ENCODE measurements at places on chromosomes 5 and 9.

DNA sequence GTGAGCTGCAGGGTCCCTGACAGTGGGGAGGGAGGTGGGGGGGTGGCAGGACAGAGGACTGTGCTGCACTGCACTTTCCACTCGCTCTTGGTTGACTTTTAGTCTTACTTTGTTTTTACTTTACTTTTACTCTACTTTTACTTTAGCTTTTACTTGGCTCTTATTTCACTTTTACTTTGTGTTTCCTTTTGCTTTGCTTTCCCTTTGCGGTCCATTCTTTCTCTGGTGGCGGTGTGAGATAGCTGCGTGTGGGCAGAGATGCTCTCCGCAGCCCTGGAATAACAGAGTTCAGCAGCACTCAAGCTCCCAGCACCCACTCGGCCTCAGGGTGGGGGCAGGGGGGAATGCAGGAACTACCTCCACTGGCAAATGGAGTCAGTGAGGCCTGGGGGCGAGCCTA lies 4.7 kb downstream of the AK8 start:
- no peak for DNase-seq

- DNase-seq = no peak
Measured at GRCh38 chr5:109857405-109858031, 167.8 kb downstream of the MAN2A1 start.

DNA sequence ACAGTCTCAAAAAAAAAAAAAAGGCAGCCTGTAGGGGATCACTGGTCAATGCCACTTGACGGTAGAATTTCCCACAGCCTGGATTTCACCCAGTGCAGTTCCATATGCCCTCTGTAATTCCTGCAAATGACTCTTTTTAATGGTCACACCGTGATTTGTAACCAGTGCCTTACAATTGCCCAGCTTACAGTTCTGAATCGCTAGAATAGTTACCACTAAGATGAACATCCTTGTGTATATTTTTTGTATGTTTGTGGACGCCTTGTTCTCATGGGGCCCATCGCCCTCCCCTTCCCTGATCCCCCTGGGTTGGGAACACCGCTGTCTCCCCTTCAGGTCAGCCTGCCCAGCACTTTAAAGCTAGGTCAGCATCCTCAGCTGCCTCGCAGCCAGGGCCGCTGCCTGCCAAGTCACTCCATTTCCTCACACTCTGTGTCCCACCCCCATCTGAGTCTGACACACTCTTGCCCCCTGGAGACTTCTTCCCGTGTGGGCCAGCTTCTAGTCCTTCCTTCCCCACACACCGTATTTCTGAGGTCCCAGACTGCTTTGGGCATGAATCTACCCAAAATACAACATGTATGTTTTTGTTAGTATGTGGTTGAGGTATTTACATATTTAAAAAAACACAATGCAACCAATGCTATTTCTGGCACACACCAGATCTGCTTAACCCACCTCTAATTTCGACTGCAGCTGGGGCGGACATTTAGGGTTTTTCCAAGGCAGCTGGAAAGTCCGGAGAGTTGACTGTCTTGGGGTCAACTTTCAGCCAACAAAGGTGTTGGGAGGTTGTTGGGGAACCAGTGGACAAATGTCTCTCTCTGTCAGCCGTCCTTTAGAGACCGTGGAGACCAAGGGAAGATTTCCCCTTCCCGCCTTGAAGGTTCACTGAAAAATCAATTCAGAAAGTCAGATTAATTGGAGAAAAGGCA lies 120.5 kb upstream of the NEK6 start:
- DNase-seq = no peak

- no peak for DNase-seq
Measured at GRCh38 chr9:124518116-124518515, 10.9 kb upstream of the NR5A1 start.

GRCh38 chr9:86282979-86283535 lies 719 bp upstream of the ISCA1 start:
- DNase-seq = no peak

All from right forelimb (tissue), 1 donor.